ENCODE measurements at places on chromosomes 1 and 21. TPM values are rescaled to one million over a fixed set of nuclear protein-coding genes. Genes with fewer than 3 reads are reported as not detected.

Gene NBPF4
- not detected for total RNA-seq

Gene MYOM3
- total RNA-seq, result not detected

Gene GNB1
- 563 TPM for total RNA-seq

Gene PEAR1
- not detected for total RNA-seq

Gene KIF2C
- 140 TPM for total RNA-seq

Gene PGBD2
- 6.4 TPM for total RNA-seq

Gene FMO1
- total RNA-seq, result 0.98 TPM

Gene PDZK1IP1
- total RNA-seq, result not detected

Gene KAZN
- 0.40 TPM for total RNA-seq

Gene RIMKLA
- not detected for total RNA-seq

Gene TMPRSS3
- not detected for total RNA-seq

Gene DFFB
- total RNA-seq, result 16.0 TPM

Gene MCOLN3
- not detected for total RNA-seq

Gene RXRG
- not detected for total RNA-seq

Gene ANGPTL1
- total RNA-seq, result not detected

Gene ST6GALNAC3
- total RNA-seq, result 2.0 TPM

Gene TIE1
- total RNA-seq, result 0.15 TPM

Gene DMRTA2
- not detected for total RNA-seq

Gene HSF2BP
- 5.1 TPM for total RNA-seq

Gene PDE4B
- total RNA-seq, result 2.4 TPM

Gene LCE1C
- not detected for total RNA-seq

Gene RNU1-3
- 1,721 TPM for total RNA-seq

Gene VSIG8
- not detected for total RNA-seq

Gene CDK11B
- total RNA-seq, result 44.2 TPM

Gene RSPO1
- total RNA-seq, result not detected

Gene LY9
- total RNA-seq, result 42.8 TPM

Gene GPR52
- 9.7 TPM for total RNA-seq

Gene CD1E
- total RNA-seq, result not detected

Gene PRDM16
- not detected for total RNA-seq

Gene LCE1E
- total RNA-seq, result not detected

Gene CD101
- total RNA-seq, result not detected

Gene OR2G2
- not detected for total RNA-seq

Gene ARHGEF11
- 3.8 TPM for total RNA-seq

Gene NHLH1
- total RNA-seq, result 0.65 TPM

Gene RPRD2
- 39.7 TPM for total RNA-seq

Gene YOD1
- 16.5 TPM for total RNA-seq

Gene SPRR1B
- total RNA-seq, result not detected

Gene RIPK4
- not detected for total RNA-seq

Gene LCE2B
- total RNA-seq, result not detected

Gene SLC1A7
- total RNA-seq, result not detected

Gene ENAH
- total RNA-seq, result 18.1 TPM

Gene NECTIN4
- not detected for total RNA-seq

Gene MACO1
- 18.7 TPM for total RNA-seq

Gene NR5A2
- 5.4 TPM for total RNA-seq

Gene NBPF19
- 17.4 TPM for total RNA-seq

Measured in OCI-LY7 (cell line).